ENCODE measurements at places on chromosomes 6 and 20.

GRCh38 chr6:15715060-15715459, 52.2 kb upstream of the DTNBP1 start:
- DNase-seq, result no peak

GRCh38 chr6:168219804-168220203, 99.8 kb downstream of the DACT2 start:
- no peak for DNase-seq

GRCh38 chr6:55131616-55132015, 42.7 kb upstream of the HCRTR2 start:
- DNase-seq, result no peak

DNA sequence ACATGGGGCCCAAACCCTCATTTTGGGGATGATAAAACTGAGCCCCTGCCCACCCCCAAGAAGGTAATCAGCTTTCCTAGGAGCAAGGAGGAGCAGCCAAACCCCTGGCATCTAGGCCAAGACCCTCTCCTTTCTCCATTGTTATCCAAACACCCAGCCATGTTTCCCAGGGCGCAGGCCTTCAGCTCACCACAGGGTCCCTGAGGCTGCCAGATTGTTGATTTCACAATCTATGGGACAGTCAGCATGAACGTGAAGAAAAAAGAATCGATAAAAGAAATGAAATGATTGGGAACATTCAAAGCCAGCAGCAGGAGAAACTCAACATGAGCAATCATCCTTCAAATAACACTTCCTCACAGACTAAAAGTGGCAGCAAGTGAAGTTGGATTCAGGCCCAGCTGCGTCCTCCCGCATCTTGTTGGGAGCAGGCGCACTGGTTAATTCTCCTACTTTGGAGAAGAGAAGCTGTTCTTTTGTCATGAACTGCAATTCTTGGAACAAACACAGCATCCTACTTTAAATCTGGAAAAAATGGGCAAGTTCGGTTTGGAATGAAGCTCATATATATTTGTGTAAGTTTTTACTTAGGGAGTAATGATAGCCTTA, 241.8 kb upstream of the PRDM1 start:
- DNase-seq, result no peak

DNA sequence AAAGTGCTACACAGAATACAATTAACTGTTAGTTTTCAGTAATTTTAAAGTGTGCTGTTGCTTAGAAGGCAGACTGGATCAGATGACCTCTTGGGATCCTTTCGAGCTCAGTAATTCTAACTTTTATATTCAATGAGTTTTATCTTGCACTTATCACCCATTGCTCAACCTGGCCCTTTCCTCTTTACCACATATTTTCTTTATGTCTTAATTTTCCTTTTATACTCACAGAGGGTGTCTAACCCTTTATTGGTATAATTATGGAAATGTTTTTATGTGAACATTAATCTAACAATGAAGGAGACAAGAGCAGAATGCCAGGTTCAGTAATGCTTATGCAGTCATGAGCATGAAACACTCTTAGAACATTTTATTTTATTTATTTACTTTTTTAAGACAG, 39.7 kb upstream of the CARMIL1 start:
- DNase-seq, result no peak

DNA sequence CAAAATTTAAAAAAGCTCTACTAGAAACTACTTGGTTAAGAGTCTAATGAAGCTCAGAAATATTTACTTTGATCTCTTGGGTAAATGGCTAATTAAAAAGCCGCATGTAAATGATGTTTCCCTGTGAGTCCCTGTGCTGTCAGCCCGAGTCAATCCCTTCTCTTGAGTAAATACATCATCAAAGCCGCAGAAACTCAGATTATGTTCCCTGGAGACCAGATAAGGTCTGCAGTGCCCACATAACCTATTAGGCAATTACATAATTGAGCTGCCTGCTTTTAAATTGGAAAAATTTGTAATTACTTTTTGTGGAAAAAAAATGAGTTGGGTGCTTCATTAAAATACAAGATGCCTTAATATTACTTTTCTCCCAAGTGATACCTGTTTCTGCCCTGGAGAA, 83.1 kb downstream of the KIZ start:
- DNase-seq, result no peak

DNA sequence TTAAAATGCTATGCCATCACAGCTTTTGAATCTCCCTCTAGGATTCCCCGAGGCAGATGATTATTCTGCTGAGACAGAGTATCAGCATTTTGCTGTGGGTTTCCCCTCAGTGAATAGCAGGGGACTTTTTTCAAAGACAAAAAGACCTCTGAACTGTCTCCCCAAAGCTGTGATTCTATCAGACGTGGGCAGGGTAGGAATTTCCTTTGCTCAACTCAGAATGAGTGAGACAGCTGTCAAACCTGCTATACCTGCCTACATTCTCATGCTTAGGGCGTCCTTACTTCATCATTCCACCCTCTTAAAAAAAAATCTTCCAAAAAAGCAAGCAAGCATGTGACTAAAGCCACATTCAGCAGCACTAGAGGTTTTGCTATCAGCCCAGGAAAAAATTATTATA, 147.6 kb upstream of the FAM83B start:
- DNase-seq, result no peak

Measured in activated T-helper 1 cell treated with anti-CD3 and anti-CD28 coated beads, Interleukin-2, amount 50 U/mL, for 16 hours (primary cell).